Thymus (tissue), 14 donors: ENCODE measurements at places on chromosomes 1 and 21.

DNA sequence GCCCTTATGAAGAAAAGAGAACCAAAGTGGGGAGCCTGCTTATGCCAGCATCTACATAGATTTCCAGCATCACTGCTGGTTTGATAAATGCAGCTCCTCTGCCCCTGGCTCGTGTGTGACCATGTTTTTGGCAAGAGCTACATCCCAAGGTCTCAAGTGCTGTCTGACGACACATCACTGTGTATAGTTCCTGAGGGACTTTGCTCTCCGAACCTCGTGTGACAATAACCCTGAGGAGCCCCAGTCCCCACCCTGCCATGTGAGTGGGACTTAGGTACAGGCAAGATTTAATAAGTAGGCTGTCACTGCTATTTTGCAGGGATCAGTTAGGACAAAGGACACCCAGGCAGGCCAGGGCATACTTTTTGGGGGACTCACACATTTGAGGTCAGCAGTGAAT is 28.8 kb upstream of the RERE start:
- no peak for DNase-seq
- no peaks in the 10 kb centered on the region for H3K36me3 ChIP-seq
- no peak overlapping the region for H3K27ac ChIP-seq
- H3K4me1 ChIP-seq: peaks cover 12% of the 10 kb centered on the region
- no peaks in the 10 kb centered on the region for H3K27me3 ChIP-seq

DNA sequence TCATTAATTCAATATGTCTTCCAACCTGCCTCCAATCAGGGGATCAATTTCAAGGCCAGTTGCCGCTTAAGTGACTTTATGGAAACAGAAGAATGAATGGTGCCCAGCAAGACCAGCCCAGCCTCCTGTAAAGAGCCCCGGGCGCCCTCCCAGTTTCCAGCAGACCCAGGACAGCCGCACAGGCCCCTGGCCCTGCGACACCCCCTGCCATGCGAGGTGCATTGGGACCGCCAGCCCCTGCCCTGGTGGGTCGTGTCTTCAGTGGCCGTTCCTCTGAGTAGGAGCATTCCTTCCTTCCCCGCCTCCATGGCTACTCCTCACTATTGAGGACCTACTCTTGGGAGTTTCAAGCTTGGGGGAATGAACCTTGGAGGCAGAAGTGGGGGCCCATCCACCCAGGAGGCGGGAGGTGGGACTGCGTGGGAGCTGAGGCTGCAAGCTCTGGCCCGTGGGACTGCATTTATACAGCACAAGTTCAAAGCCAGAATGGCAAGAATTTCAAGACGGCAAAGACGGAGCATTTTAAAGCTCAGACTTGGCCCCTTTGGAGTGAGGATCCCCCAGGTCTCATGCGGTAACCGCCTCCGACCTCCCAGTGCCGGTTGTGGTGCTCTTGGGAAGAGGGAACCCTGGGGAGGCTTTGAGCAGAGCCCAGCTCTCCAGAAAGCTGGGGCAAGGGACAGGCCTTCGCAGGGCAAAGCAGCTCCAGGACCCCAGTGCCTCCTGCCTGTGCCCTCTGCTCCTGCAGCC is 73.1 kb upstream of the ACTRT2 start:
- no peak overlapping the region for H3K27ac ChIP-seq
- H3K27me3 ChIP-seq: no peaks in the 10 kb centered on the region
- no peaks in the 10 kb centered on the region for H3K36me3 ChIP-seq
- H3K4me3 ChIP-seq: no peak overlapping the region
- DNase-seq: no peak

DNA sequence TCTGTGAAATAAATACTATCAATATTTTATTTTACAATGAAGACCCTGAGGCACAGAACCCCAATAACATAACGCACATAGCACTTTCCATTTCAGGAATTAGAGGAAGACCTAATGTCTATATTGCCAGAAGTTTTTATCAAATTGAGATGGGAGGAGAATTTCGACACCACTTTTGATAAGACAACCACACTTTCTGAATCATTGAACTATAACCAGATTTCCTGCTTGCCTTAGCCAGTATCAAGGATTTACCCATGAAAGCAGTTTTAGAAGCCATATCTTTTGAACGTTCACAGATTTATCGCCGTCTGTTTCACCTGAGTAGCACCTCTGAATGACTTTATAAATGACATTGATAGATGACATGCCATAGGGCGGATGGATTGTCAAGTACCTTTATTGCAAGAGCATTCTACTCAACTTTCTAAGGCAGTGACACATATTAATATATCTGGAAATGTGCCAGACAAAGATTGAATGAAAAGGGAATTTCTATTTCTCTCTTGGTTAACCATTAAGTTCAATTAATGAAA is 768.4 kb downstream of the LTN1 start:
- no peak for DNase-seq
- H3K4me3 ChIP-seq: no peak overlapping the region
- H3K27me3 ChIP-seq: no peaks in the 10 kb centered on the region
- H3K27ac ChIP-seq: no peak overlapping the region
- H3K36me3 ChIP-seq: no peaks in the 10 kb centered on the region
- H3K4me1 ChIP-seq: no peaks in the 10 kb centered on the region

- H3K4me1 ChIP-seq: no peaks in the 10 kb centered on the region
- no peak overlapping the region for H3K27ac ChIP-seq
- no peaks in the 10 kb centered on the region for H3K36me3 ChIP-seq
- H3K27me3 ChIP-seq: no peaks in the 10 kb centered on the region
- H3K4me3 ChIP-seq: no peak overlapping the region
Measured at GRCh38 chr1:44549510-44549909, 124.8 kb downstream of the TMEM53 start.

GRCh38 chr1:12001249-12001917 is 17.9 kb upstream of the MIIP start:
- no peak for DNase-seq
- no peaks in the 10 kb centered on the region for H3K27me3 ChIP-seq
- H3K4me1 ChIP-seq: no peaks in the 10 kb centered on the region
- H3K4me3 ChIP-seq: no peak overlapping the region

GRCh38 chr1:161726473-161727255 is 5.3 kb downstream of the FCRLB start:
- no peaks in the 10 kb centered on the region for H3K36me3 ChIP-seq
- peaks cover 64% of the 10 kb centered on the region for H3K27me3 ChIP-seq
- no peak for DNase-seq
- peak overlapping the region; percentile 53 for H3K27ac ChIP-seq

DNA sequence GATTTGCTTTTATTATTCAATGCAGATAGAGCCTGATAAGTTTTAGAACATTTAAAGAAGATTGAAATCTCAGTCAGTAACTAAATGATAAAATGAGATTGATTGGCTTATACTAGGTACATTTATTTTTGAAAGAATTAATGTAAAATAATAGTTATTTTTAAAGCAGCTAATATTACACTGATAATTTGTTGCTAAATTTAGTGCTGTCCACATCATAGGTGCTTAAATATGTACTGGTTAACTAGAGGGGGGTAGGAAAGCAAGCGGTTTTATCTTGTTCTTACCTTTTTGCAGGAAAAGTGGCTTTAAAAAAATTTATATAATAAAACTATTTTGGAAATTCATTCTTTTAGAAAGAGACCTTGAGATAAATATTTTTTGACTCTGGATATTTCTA is 40.4 kb upstream of the RWDD3 start:
- no peak overlapping the region for H3K27ac ChIP-seq
- no peaks in the 10 kb centered on the region for H3K4me1 ChIP-seq
- H3K4me3 ChIP-seq: no peak overlapping the region

DNA sequence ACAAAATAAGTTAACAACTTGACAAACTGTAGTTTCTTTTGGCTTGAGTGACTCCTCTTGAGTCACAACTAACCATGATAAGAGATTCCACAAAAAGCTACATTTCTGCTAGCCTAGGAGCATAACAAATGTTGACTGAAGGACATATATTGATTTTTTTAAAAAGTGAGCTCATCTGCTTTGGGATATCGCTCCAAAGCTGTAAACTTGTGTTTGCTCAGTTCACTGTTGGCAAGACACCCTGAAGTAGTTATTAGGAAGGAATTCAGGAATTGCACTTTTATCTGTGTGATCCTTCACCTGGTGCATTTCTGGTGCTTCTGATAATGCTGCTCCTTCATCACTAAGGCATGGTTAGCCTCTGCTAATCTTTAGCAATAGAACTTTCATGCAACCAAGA is 23.7 kb downstream of the RWDD3 start:
- DNase-seq: no peak
- no peaks in the 10 kb centered on the region for H3K4me1 ChIP-seq
- no peak overlapping the region for H3K4me3 ChIP-seq
- H3K27me3 ChIP-seq: no peaks in the 10 kb centered on the region
- H3K27ac ChIP-seq: no peak overlapping the region
- H3K36me3 ChIP-seq: no peaks in the 10 kb centered on the region

- H3K27me3 ChIP-seq: no peaks in the 10 kb centered on the region
- no peak for DNase-seq
- H3K4me3 ChIP-seq: no peak overlapping the region
- no peaks in the 10 kb centered on the region for H3K36me3 ChIP-seq
- H3K27ac ChIP-seq: no peak overlapping the region
- peaks cover 4% of the 10 kb centered on the region for H3K4me1 ChIP-seq
Measured at GRCh38 chr1:42037161-42037560, 116.0 kb upstream of the GUCA2B start.

DNA sequence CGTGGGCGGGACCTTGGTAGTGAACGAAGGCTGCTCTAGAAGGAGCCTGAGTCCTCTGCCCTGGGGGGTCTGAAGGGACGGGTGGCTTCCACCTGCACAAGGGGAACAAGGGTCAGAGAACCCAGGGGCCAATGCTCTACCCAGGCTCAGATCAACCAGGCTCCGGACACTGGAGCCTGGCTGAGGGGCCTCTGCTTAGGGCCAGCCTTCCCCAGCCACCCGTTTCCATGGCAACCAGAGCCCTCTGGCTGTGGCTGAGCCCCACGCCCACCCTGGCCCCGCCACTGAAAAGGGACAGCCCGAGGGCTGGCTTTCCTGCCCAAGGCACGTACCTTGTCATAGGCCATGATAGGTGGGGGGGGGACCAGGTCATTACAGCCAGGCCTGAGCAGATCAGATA is 724.6 kb downstream of the PTPRU start:
- no peaks in the 10 kb centered on the region for H3K27me3 ChIP-seq
- H3K4me3 ChIP-seq: no peak overlapping the region
- H3K36me3 ChIP-seq: no peaks in the 10 kb centered on the region

- no peak overlapping the region for H3K4me3 ChIP-seq
- no peak overlapping the region for H3K27ac ChIP-seq
Measured at GRCh38 chr21:45525910-45526306, 16.3 kb downstream of the SLC19A1 start.

- H3K4me3 ChIP-seq: no peak overlapping the region
- no peak for DNase-seq
- H3K36me3 ChIP-seq: no peaks in the 10 kb centered on the region
- no peaks in the 10 kb centered on the region for H3K27me3 ChIP-seq
Measured at GRCh38 chr1:55955016-55955621, 624.2 kb downstream of the PLPP3 start.

DNA sequence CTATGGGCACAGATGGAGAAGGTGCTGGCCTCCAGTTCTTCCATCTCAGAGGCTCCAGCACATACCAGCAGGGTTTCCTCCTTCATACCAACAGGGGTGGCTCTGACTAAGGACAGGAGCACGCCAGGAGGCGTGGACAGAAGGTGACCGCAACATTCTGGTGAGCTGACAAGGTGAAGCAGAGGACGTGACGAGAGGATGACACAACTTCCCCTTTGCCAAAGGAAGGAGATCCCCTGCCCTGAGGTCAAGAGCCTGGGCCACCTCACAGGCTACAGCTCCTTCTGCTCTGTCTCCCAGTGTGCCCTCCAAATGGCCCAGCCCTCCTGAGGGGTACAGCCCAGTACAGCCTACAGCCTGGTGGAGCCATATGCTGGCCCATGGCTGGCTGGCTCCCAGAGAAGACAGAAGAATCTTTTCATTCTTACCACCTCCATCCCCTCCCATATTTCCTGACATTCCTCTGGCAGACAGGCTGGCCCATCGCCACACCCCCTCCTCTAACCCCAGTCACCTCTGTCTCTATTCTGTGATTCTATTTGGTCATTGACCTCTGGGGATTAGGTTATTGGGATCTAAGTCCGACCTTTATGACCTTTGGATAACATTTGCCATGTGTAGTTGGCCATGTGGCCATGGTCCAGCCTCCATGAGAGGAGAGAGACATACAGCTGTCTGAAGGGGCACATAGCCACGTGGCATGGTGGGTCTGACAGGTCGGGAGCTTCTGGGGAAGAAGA is 5.1 kb upstream of the LAMB3 start:
- peaks cover 8% of the 10 kb centered on the region for H3K4me1 ChIP-seq
- H3K4me3 ChIP-seq: no peak overlapping the region
- no peaks in the 10 kb centered on the region for H3K36me3 ChIP-seq
- no peak for DNase-seq
- H3K27ac ChIP-seq: no peak overlapping the region

- no peak overlapping the region for H3K27ac ChIP-seq
- DNase-seq: no peak
- peaks cover 3% of the 10 kb centered on the region for H3K27me3 ChIP-seq
- no peak overlapping the region for H3K4me3 ChIP-seq
- H3K36me3 ChIP-seq: no peaks in the 10 kb centered on the region
Measured at GRCh38 chr1:9518454-9518998, 20.7 kb upstream of the SLC25A33 start.

DNA sequence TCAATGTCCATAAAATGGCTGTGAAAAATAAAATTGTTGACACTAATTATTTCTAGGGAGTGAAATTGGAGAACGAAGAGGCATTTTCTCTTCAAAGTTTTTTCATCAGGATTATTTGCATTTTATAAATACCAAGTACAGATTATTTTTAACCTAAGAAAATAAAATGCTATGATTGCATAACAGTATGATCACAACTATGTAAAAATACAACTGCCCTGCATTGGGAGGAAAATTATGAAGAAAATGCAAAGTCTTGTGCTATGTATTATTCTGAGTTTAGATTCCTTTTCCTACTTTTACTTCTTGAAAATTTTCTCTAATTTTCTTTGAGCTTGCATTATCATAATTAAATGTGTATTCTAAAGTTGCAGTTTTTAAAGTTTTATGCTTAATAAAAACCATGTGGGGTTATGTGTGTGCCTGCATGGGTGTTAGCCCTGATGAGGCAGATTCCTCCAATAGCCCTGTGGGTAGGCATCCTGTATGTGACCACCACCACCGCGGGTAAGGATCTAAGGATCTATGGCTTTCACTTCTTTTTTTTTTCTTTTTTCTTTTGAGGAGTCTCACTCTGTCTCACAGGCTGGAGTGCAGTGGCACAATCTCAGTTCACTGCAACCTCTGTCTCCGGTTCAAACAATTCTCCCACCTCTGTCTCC is 24.7 kb downstream of the STX6 start:
- H3K4me1 ChIP-seq: no peaks in the 10 kb centered on the region
- DNase-seq: no peak
- H3K4me3 ChIP-seq: no peak overlapping the region

- no peaks in the 10 kb centered on the region for H3K27me3 ChIP-seq
- DNase-seq: no peak
- no peak overlapping the region for H3K27ac ChIP-seq
- H3K4me3 ChIP-seq: no peak overlapping the region
- H3K36me3 ChIP-seq: peaks cover 22% of the 10 kb centered on the region
- no peaks in the 10 kb centered on the region for H3K4me1 ChIP-seq
Measured at GRCh38 chr1:36231191-36231590, 6.9 kb downstream of the THRAP3 start.

- H3K4me1 ChIP-seq: no peaks in the 10 kb centered on the region
- DNase-seq: no peak
- no peak overlapping the region for H3K27ac ChIP-seq
- no peaks in the 10 kb centered on the region for H3K27me3 ChIP-seq
- no peaks in the 10 kb centered on the region for H3K36me3 ChIP-seq
Measured at GRCh38 chr1:94528826-94529225, 12.7 kb downstream of the F3 start.
